ENCODE measurements at places on chromosomes 4 and X.

DNA sequence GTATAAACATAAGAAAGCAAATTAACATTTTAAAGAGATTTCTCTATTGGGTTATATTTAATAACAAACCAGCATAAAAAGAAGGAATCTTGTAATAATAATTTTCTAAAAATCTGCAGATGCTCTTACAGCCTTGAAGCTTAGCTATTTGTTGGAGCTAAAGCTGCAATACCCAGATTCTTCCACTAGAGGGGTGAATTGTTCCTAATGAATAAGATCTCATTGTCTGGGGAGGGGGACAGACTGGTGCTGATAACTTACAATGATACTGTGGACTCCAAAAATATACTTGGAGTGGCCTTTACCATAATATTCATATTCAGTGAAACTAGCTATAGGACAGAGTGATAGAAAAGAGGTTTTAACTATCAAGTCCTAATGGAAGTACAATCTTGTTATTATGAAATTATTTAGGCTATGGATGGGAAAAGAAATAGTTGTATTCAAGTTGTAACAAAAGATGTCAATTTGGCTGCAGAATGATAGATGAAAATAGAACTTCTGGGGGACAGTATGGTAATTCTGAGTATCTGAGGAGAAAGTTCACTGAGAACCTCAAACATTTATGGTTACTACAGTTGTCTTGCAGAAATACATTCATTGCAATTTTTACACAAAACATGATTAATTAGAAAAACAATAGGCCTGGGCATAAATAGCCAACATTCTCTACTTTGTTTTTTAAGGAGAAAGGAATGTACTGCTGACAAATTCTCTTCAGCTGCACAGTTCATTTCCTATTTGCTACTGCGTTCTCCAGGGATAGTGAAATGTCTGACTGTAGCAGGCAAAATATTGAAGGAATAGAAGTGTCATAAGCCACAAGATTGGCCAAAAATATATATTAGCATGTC, 443.3 kb downstream of the GBA3 start:
- H3K36me3 ChIP-seq: no peaks in the 10 kb centered on the region
- no peak for DNase-seq
- H3K4me1 ChIP-seq: no peaks in the 10 kb centered on the region
- H3K4me3 ChIP-seq: no peak overlapping the region
- no peaks in the 10 kb centered on the region for H3K27me3 ChIP-seq

DNA sequence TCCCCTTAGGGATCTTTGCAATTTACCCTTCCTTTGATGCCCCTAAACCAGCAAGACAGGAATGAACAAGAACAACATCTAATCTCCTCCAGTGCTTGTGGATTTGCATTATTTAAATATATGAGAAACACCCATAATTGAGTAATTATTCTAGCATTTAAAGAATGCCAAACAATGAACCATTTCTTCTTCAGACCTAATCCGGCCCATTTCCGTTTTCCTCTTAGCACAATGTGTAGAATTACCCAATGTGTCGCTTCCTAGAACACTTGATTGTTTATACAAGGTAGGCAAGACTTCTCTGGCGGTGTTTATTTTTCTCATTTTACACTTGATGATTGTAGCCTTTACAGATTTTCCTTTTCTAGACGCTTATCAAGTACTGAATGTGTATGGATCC, 43.5 kb downstream of the CLDN34 start:
- H3K4me3 ChIP-seq: peak overlapping the region; percentile 67
- H3K27me3 ChIP-seq: no peaks in the 10 kb centered on the region
- DNase-seq: no peak
- H3K27ac ChIP-seq: peak overlapping the region; percentile 95

DNA sequence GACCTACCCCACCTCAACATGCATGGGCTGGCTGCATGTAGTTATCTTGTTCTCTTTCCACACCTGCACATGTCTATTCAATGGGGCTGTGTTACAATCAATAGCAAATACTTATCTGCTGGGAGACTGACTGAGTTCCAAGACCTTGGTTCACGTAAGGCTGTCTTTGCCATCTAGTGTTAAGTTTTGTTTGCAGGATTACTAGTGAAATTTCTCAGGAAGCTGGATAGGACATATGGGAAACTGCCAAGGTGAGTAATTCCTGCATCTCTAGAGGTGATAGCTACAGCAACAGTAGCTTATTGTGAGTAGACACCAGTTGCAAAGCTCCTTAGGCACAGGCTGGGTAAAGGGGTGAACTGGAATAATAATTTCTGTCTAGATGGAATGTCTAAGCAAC, 177.5 kb downstream of the ENOX2 start:
- no peaks in the 10 kb centered on the region for H3K27me3 ChIP-seq
- no peak overlapping the region for H3K27ac ChIP-seq
- H3K36me3 ChIP-seq: peaks cover 32% of the 10 kb centered on the region
- no peaks in the 10 kb centered on the region for H3K4me1 ChIP-seq

GRCh38 chr4:168604496-168605373, 107.9 kb downstream of the PALLD start:
- H3K27me3 ChIP-seq: peaks cover 2% of the 10 kb centered on the region
- no peaks in the 10 kb centered on the region for H3K36me3 ChIP-seq
- no peak overlapping the region for H3K27ac ChIP-seq

- no peak for DNase-seq
- peaks cover 17% of the 10 kb centered on the region for H3K27me3 ChIP-seq
- H3K4me3 ChIP-seq: no peak overlapping the region
Measured at GRCh38 chr4:104501290-104501689, 6.6 kb upstream of the CXXC4 start.

- peaks cover 51% of the 10 kb centered on the region for H3K4me1 ChIP-seq
- peak overlapping the region; percentile 20 for H3K4me3 ChIP-seq
- DNase-seq: no peak
- no peaks in the 10 kb centered on the region for H3K27me3 ChIP-seq
- H3K27ac ChIP-seq: peak overlapping the region; percentile 43
- H3K36me3 ChIP-seq: no peaks in the 10 kb centered on the region
Measured at GRCh38 chr4:78734441-78735162, 41.5 kb upstream of the BMP2K start.

- H3K36me3 ChIP-seq: no peaks in the 10 kb centered on the region
- H3K27me3 ChIP-seq: no peaks in the 10 kb centered on the region
- H3K4me1 ChIP-seq: no peaks in the 10 kb centered on the region
- DNase-seq: no peak
- H3K4me3 ChIP-seq: no peak overlapping the region
- H3K27ac ChIP-seq: no peak overlapping the region
Measured at GRCh38 chr4:173014113-173014558, 154.5 kb upstream of the GALNT7 start.

DNA sequence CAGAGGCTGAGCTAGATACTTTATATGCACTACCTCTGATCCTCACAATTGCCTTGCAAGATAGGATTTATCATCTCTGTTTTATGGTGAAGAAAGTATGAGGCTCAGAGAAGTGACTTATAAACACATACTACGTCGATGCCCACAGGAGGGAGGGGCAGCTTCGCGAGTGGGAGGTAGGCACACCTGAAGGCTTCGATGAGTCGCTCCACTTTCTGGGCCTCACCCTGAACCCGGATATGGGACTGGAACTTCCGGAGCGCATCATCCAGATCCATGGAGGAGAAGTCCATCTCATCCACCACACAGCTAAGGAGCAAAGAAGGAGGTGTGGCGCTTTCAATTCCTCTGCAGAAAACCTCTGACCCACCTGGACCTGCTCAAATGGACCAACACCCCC, 22.9 kb upstream of the KDM5C start:
- no peak for DNase-seq
- no peak overlapping the region for H3K4me3 ChIP-seq
- no peaks in the 10 kb centered on the region for H3K27me3 ChIP-seq
- no peak overlapping the region for H3K27ac ChIP-seq
- H3K36me3 ChIP-seq: no peaks in the 10 kb centered on the region

GRCh38 chr4:75490155-75490554, 24.0 kb downstream of the RCHY1 start:
- no peak for DNase-seq
- peaks cover 68% of the 10 kb centered on the region for H3K36me3 ChIP-seq
- H3K4me1 ChIP-seq: no peaks in the 10 kb centered on the region
- no peak overlapping the region for H3K4me3 ChIP-seq
- no peaks in the 10 kb centered on the region for H3K27me3 ChIP-seq

DNA sequence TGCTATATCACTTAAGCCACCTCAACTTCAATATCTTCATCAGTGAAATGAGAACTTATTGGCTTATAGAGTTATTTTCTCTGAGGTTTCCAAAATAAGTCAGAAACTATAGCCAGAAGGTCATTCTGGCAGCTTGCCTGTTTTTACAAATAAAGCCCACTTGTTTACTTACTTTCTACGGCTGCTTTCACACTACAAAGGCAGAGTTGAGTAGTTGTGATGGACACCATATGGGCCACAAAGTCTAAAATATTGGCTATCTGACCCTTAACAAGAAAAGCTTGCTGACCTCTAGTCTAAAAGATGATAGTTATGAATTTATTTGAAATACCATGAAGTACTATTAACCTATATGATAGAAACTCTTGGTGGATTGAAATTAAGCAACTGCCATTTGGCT, 67.3 kb upstream of the ATOH1 start:
- no peak overlapping the region for H3K4me3 ChIP-seq
- peaks cover 3% of the 10 kb centered on the region for H3K27me3 ChIP-seq
- H3K36me3 ChIP-seq: no peaks in the 10 kb centered on the region

DNA sequence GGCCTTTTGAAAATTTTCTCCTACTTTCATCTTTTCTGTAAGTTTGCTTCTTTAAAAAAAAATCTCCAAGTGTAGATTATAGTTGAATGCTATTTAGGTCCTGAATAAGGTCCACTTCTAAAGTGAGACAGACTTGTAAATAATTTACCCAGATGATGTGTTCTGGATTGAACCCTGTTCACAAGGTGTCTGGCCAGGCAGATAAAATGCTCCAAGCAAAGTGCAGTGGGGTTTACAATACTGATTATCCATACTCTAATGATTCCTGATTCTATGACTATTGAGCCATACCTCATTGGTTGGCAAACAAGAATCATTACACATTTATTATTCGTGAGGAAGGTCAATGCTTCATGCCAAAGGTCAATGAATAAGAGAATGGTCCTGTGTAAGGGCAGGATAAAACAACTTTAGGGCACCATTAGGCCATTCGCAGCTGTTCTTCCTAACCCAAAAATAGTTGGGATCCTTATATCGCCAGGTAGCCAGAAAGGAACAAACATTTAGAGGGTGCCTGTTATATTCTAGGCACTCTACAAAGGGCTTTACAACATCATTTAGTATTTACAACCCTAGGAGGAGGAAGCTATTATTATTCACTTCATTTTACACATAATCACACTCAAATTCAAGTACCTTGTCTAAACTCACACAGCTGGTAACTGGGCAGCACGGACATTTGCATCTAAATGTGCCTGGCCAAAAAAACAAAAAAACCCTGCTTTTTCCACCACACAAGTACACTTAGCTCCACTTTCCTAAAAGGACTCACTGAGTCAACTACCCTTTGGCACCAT, 18.6 kb upstream of the SAT1 start:
- H3K36me3 ChIP-seq: no peaks in the 10 kb centered on the region
- H3K4me3 ChIP-seq: no peak overlapping the region
- no peaks in the 10 kb centered on the region for H3K4me1 ChIP-seq
- DNase-seq: no peak

- H3K4me1 ChIP-seq: no peaks in the 10 kb centered on the region
- no peak overlapping the region for H3K27ac ChIP-seq
- no peaks in the 10 kb centered on the region for H3K27me3 ChIP-seq
- H3K36me3 ChIP-seq: no peaks in the 10 kb centered on the region
- no peak for DNase-seq
- no peak overlapping the region for H3K4me3 ChIP-seq
Measured at GRCh38 chrX:143669395-143669794, 33.5 kb upstream of the SLITRK4 start.

- no peak for DNase-seq
- H3K27me3 ChIP-seq: no peaks in the 10 kb centered on the region
- H3K36me3 ChIP-seq: no peaks in the 10 kb centered on the region
- no peak overlapping the region for H3K4me3 ChIP-seq
- no peaks in the 10 kb centered on the region for H3K4me1 ChIP-seq
Measured at GRCh38 chr4:160450876-160451275, 1348.0 kb downstream of the RAPGEF2 start.

DNA sequence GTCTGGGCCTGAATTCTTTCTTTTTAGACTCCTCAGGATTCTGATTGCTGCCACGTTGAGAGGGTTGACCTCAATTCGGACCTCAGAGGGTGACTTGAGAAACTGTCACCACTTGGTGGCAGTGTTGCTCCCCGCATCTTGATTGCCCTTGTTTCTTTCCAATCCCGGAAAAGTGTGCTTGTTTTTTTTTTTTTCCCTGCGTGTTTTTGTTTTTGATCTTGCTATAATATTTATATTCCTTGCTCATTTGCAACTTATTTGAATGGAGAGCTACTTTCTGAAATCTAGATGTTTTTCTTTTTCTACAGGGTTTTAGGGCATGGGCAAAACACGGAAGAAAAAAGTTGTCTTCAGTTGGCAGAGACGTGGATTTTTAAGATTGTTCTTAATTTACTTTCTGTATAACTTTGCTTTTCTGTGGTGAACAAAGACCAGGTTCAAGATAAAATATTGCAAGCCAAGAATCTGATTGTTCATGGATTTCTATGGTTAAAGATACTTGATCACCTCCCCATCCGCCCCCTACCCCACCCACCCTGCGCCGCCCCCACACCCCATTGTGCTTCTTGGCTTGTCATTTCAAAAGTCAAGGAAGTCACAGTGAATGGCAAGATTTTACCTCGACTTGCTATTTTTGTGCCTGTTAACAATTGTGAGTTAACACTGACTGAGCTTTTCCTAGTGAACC, 102.0 kb downstream of the PTTG2 start:
- H3K27ac ChIP-seq: no peak overlapping the region
- no peaks in the 10 kb centered on the region for H3K27me3 ChIP-seq
- peaks cover 65% of the 10 kb centered on the region for H3K36me3 ChIP-seq
- peak overlapping the region; percentile 57 for H3K4me3 ChIP-seq
- peaks cover 13% of the 10 kb centered on the region for H3K4me1 ChIP-seq

DNA sequence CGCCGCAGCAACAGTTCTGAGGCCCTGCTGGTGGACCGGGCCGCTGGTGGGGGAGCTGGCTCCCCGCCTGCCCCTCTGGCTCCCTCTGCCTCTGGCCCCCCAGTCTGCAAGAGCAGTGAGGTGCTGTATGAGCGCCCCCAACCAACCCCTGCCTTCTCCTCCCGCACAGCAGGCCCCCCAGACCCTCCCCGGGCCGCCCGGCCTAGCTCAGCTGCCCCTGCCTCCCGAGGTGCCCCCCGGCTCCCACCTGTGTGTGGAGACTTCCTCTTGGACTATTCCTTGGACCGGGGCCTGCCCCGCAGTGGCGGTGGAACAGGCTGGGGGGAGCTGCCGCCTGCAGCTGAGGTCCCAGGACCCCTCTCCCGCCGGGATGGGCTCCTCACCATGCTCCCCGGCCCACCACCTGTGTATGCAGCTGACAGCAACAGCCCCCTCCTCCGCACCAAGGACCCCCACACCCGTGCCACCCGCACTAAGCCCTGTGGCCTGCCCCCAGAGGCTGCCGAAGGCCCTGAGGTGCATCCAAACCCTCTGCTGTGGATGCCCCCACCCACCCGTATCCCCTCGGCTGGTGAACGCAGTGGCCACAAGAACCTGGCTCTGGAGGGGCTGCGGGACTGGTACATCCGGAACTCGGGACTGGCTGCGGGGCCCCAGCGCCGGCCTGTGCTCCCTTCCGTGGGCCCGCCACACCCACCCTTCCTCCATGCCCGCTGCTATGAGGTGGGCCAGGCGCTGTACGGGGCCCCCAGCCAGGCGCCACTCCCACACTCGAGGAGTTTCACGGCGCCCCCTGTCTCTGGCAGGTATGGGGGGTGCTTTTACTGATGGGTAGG, 6.3 kb downstream of the PRAF2 start:
- H3K4me1 ChIP-seq: no peaks in the 10 kb centered on the region
- no peaks in the 10 kb centered on the region for H3K27me3 ChIP-seq
- H3K36me3 ChIP-seq: peaks cover 12% of the 10 kb centered on the region

Measured in activated B cell treated with CpG ODN at 0.5 μM for 24 hours (primary cell).